Cerebellar nuclear complex (tissue), 1 donor: ENCODE measurements at places on chromosomes 1 and 21.

- DNase-seq: no peak
These were observed 14.2 kb upstream of the ECE1 start for GRCh38 chr1:21304488-21304887.

GRCh38 chr1:81197591-81197990 is 603.1 kb upstream of the ADGRL2 start:
- DNase-seq: no peak

GRCh38 chr1:117162816-117163215 is 41.3 kb upstream of the TRIM45 start:
- no peak for DNase-seq

GRCh38 chr1:97243973-97244560 is 522.5 kb downstream of the PTBP2 start:
- DNase-seq: no peak

- no peak for DNase-seq
These were observed 67.7 kb upstream of the RGS2 start for GRCh38 chr1:192741095-192741494.

- DNase-seq: no peak
These were observed 4.5 kb downstream of the GUCA2B start for GRCh38 chr1:42157667-42158066.

- DNase-seq: no peak
These were observed 15.5 kb upstream of the POFUT2 start for GRCh38 chr21:45303091-45303615.

DNA sequence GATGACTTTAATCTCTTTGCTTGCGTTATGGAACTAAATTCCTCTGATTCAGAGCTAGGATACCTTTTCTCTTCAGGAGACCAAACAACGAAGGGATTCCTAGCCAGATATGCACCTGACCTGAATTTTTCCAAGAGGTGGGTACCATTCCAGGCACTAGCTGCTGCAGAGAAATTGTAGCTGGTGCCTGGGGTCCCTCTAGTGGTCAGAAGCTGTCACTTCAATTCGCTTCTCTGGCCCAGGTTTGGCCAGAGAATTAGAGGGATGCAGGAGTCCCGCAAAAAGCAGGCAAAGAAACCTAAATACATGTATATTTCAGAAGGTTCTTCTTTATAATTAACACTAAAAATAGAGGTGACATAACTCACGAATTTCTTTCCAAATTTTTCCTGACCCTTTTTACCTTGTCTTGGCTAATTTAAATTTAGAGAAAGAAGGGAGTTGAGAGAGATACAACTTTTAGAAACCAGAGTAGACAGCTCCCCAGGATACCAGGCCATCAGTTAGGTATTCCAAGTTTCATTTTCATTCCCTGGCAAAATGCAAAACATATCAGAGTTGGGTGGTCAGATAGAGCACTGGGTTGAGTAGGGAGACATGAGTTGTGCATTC is 9.6 kb downstream of the ACKR1 start:
- DNase-seq: no peak

DNA sequence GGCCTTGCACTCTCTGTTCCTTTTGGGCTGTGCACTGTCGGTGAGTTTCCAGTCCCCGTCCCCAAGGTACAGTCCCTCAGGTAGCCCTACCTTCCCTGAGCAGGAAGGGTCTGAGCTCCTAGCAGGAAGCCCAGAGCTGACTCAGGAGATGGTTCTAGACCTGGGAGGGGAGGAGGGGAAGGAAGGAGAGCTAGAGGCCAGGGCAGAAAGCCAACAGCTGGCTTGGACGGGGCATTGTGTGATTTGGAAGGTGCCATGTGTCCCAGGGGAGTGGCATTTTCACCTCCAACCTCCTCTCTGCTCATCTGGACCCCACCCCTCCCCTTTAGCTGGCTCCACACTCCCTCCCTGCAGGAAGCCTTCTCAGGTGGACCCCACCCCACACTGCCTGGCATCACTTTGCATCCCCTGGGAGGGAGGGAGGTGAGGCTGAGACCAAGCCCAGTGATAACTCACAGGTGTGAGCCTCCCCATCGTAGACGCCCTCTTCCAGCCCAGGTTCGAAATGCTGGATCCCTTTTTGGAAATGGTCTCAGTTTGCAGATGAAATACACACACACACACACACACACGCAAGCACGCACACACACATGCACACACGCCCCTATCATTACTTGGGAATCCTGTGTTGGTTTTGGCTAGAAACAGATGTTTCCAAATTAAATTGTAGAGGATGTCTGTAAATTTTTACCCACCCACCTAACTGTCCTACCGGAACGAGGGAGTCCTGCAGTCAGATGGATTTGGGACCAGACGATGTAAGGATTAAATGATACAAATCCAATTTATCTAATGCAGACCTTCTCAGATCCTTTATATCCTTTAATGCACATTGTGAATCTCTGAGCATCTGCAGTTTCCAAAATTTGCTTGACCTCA is 19.7 kb upstream of the IFNLR1 start:
- DNase-seq: no peak

- DNase-seq: no peak
These were observed 24.9 kb downstream of the HMCN1 start for GRCh38 chr1:185759061-185759460.
